Thymus (tissue), 14 donors: ENCODE measurements at places on chromosomes 5 and 9. TPM values are rescaled to one million over a fixed set of nuclear protein-coding genes. Genes with fewer than 3 reads are reported as not detected.

DNA sequence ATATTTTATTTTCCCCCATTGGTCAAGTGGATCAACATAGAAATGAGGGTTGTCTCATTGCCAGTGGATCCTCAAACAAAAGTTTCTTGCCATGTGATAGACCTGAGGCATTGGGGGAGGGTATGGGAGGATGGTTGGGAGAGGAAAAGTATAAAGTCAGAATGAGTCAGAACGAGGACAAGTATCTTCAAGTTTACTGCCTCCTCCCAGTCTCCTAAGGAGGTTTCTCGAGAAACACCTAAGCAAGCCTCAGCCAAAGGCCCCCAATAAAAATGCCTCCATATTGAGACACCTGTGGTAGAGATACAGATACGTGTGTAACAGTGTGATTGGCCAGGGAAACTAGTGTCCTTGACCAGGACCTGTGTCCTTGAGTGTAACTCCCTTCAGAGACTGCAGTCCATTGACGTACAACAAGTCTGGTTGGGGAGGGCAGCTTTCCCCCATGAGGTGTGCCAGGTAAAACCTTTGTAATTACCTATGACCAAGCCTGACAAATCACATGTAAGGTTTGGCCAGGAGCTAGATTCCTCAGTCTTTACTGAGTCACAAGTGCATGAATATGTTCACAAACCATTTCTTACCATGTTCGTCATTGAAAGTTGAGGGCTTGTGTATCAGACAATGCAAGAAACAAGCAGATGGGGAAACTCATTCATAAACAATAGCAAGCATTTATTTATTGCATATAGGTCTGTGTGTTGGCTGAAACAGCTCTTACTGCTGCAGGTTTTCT lies 198.6 kb upstream of the SH3GL2 start:
- H3K4me3 ChIP-seq: no peak overlapping the region
- H3K4me1 ChIP-seq: no peaks in the 10 kb centered on the region
- no peak overlapping the region for H3K27ac ChIP-seq
- H3K27me3 ChIP-seq: no peaks in the 10 kb centered on the region
- H3K36me3 ChIP-seq: no peaks in the 10 kb centered on the region

DNA sequence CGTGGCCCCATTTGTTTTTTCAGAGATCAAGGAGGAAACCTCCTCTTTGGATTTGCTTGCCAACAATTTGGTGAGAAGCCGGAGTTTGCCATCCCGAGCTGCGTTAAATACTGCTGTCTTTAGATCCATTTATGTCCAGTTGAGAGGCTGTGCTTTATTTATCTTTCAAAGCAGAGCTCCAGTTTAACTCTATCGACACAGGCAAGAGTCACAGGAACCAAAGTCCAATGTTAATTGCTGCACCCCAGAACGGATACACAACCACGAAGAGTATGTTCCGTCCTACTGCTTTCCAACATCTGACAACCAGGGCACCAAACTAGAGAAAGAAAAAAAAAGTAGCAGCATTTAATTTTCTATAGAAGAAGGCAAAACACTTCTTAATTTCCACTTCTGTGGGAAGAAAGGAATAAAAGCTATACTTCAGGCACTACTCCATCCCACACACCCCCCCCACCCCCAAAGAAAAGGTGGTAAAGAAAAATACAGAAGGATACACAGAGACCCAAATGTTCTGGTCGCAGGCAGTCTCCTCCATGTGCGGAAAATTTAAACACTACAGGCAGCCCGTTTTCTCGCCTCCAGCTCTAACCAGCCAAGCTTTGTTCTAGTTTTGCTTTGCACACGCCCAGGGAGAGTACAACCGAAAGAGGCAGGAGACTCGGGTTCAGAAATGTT lies 1.1 kb downstream of the FEM1C start:
- peaks cover 18% of the 10 kb centered on the region for H3K36me3 ChIP-seq
- peaks cover 8% of the 10 kb centered on the region for H3K4me1 ChIP-seq
- peak overlapping the region; percentile 100 for H3K4me3 ChIP-seq
- H3K27ac ChIP-seq: peak overlapping the region; percentile 98
- no peak for DNase-seq

DNA sequence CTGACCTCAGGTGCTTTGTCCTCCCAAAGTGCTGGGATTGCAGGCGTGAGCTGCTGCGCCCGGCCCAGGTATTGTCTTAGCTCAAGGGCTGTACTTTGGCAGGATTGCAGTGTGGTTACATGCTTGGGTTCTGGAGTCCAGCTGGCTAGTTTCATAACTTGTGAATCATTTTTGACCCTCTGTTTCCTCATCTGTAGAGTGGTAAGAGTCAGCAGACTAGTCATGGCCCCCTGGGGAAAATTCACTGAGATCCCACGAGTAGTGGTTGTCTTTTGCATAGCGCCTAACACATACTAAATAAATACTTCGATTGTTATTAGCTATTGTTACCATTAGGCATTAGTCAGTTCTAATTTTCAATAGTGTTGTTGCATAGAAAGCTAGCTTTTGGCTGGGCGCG lies 14.3 kb downstream of the PTPA start:
- H3K4me1 ChIP-seq: no peaks in the 10 kb centered on the region
- no peak for DNase-seq
- no peak overlapping the region for H3K27ac ChIP-seq
- no peaks in the 10 kb centered on the region for H3K27me3 ChIP-seq

DNA sequence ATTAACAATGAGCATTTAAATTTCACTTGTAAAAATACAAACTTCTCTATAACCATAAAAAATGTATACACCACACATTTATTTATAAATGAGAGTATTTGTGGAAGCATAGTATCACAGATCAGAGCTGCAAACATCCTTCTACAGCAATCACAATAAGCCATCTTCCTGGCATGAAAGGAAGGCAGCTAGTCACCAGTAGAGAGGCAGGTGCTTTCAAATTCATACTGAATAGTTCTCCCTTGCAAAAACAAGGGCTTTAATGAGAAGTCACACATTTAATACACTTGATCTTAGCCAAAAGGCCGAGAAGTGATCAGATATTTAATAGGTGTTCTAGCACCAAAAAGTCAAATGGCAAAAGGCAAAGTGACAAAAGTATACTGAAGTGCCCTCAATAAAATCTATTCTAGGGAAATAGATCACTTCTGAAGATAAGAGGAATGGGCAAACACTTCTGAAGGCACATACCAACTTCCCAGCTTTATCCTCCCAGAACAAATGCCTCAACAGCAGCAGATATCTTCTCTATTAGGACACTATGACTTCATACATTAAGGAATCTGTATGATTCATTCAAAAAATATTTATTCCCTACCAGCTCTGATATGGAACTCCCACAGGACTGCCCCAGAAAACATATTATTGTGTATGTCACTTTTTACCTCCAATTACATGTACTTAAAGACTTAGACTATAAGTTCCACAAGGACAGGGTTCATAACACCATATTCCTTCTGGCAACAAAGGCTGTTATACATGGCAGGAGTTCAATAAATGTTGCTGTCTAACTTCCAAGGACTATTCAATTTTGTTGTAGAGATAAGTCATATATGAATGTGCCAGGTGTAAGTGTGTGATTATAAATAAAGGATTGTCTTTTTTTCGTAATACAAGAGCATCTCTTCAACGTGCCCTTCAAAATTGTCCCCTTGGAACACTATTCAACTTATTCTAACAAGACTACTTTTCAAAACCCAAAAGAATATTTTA lies 31.7 kb downstream of the MAPKAP1 start:
- H3K4me3 ChIP-seq: no peak overlapping the region
- no peaks in the 10 kb centered on the region for H3K4me1 ChIP-seq
- no peaks in the 10 kb centered on the region for H3K27me3 ChIP-seq
- peaks cover 6% of the 10 kb centered on the region for H3K36me3 ChIP-seq

GRCh38 chr9:114844766-114845165 lies 38.9 kb upstream of the TNFSF15 start:
- H3K4me1 ChIP-seq: no peaks in the 10 kb centered on the region
- H3K27me3 ChIP-seq: no peaks in the 10 kb centered on the region
- H3K4me3 ChIP-seq: no peak overlapping the region
- no peaks in the 10 kb centered on the region for H3K36me3 ChIP-seq
- no peak for DNase-seq
- H3K27ac ChIP-seq: no peak overlapping the region

DNA sequence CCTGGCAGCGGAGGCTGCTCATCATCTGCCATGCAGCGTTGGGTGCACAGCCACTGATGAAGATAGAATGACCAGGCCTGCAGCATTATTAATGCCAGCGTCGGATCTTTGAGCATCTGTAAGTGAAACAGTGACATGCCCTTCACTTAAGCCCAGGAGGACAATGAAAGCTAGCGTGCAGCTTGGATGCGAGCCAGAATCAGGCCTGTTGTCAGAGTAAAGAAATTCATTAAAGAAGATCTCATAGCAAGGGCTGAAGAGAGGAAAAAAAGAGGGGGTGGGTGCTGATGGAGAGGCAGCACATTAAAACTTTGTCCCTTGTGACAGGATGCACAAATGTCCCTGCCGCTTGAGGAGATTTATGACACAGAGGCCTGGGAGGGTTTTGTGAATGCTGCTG lies 186.1 kb upstream of the MAST4 start:
- no peak overlapping the region for H3K27ac ChIP-seq
- no peak for DNase-seq
- no peak overlapping the region for H3K4me3 ChIP-seq
- no peaks in the 10 kb centered on the region for H3K27me3 ChIP-seq
- H3K36me3 ChIP-seq: no peaks in the 10 kb centered on the region
- H3K4me1 ChIP-seq: no peaks in the 10 kb centered on the region

- no peak for DNase-seq
- no peak overlapping the region for H3K4me3 ChIP-seq
- H3K27ac ChIP-seq: no peak overlapping the region
Observed at GRCh38 chr5:177018341-177018740, 4.2 kb upstream of the ZNF346 start.

- no peaks in the 10 kb centered on the region for H3K36me3 ChIP-seq
- H3K27me3 ChIP-seq: no peaks in the 10 kb centered on the region
- no peak for DNase-seq
- no peak overlapping the region for H3K27ac ChIP-seq
- H3K4me1 ChIP-seq: no peaks in the 10 kb centered on the region
Observed at GRCh38 chr9:36899406-36899805, 134.7 kb downstream of the PAX5 start.

- H3K27me3 ChIP-seq: no peaks in the 10 kb centered on the region
- H3K36me3 ChIP-seq: no peaks in the 10 kb centered on the region
- no peak for DNase-seq
- no peaks in the 10 kb centered on the region for H3K4me1 ChIP-seq
Observed at GRCh38 chr5:174794931-174795672, 70.7 kb downstream of the MSX2 start.

DNA sequence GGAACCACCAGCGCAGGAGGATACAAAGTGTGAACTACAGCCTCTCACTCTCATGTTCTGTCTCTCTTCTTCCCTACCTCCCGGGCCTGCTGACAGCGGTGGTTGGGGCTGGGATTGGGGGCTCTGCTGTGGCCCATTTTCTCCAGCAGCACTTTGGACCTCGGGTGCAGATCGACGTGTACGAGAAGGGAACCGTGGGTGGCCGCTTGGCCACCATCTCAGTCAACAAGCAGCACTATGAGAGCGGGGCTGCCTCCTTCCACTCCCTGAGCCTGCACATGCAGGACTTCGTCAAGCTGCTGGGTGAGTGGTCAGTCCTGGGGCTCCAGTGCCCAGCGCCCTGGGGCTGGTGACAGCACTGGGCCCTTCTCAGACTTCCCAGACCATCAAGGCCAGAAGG lies 4.7 kb downstream of the PCYOX1L start:
- no peak for DNase-seq
- no peak overlapping the region for H3K4me3 ChIP-seq
- H3K27me3 ChIP-seq: no peaks in the 10 kb centered on the region

- H3K4me3 ChIP-seq: no peak overlapping the region
- no peaks in the 10 kb centered on the region for H3K36me3 ChIP-seq
- H3K27me3 ChIP-seq: peaks cover 9% of the 10 kb centered on the region
- peaks cover 4% of the 10 kb centered on the region for H3K4me1 ChIP-seq
Observed at GRCh38 chr9:86093788-86094555, 5.4 kb downstream of the GOLM1 start.

DNA sequence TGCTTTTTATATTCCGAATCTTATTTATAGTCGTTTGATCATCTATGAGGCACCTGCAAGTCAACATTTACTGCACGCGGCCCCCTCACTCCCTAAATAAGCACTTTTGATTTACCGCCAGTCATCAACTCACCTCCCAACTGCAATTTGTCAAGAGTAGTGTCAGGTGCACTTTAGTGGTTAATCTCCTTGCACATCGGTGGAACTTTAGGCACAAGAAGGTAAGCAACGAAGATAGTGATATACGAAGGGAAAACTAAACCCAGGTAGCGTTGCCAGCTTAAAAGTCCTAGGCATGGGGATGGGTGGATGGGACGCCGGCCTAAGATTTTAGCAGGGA lies 513 bp upstream of the RNF180 start:
- H3K4me3 ChIP-seq: peak overlapping the region; percentile 38
- H3K36me3 ChIP-seq: no peaks in the 10 kb centered on the region
- no peak for DNase-seq
- peaks cover 21% of the 10 kb centered on the region for H3K27me3 ChIP-seq
- H3K27ac ChIP-seq: no peak overlapping the region

- H3K36me3 ChIP-seq: no peaks in the 10 kb centered on the region
- H3K4me3 ChIP-seq: no peak overlapping the region
- DNase-seq: no peak
- no peak overlapping the region for H3K27ac ChIP-seq
- H3K4me1 ChIP-seq: no peaks in the 10 kb centered on the region
Observed at GRCh38 chr5:167217097-167217743, 1074.2 kb upstream of the WWC1 start.

DNA sequence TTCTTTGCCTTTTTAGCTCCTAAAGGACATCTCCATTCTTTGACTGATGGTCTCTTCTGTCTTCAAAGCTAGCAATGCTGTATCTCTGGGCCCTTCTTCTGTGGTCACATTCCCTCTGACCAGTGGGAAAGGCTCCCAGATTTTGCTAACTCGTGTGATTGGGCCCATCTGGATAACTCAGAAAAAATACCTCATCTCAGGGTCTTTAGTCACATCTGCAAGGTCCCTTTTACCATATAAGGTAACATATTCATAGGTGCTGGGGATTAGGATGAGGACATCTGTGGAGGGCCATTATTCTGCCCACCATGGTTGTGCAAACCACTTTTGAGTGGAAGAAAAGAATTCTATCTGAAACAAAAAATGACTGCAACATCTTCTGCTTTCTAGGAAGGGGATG lies 76.3 kb upstream of the MAMDC2 start:
- no peaks in the 10 kb centered on the region for H3K27me3 ChIP-seq
- H3K4me3 ChIP-seq: no peak overlapping the region
- no peaks in the 10 kb centered on the region for H3K4me1 ChIP-seq

DNA sequence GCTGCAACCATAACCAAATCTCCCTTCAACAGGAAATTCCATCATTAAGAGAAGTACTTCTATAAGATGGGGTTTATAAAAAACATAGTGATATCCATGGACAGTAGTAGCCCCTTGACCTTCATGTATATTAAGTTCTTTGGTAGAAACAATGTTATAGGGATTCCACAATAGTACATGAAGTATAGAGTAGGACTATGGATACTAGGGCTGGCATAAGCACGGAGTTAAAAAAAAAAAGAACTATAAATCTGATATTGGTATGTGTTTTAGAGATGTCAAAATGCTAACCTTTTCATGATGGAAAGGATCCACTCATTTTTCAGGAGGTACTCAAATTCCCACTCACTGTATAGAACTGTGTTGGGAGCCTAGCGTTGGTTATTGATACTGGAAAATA lies 337.6 kb downstream of the FGF10 start:
- H3K4me3 ChIP-seq: no peak overlapping the region
- no peaks in the 10 kb centered on the region for H3K36me3 ChIP-seq
- H3K4me1 ChIP-seq: no peaks in the 10 kb centered on the region
- no peak overlapping the region for H3K27ac ChIP-seq
- DNase-seq: no peak

Gene PIP5K1B
- total RNA-seq: 0.94 TPM

Gene RNF183
- 0.24 TPM for total RNA-seq

Gene BRINP1
- total RNA-seq: 1.2 TPM
